ENCODE measurements at places on chromosomes 6 and 20.

GRCh38 chr6:18036781-18037180, 49.3 kb upstream of the KIF13A start:
- DNase-seq, result no peak

- no peak for DNase-seq
Measured at GRCh38 chr6:85672623-85673022, 29.9 kb upstream of the SYNCRIP start.

GRCh38 chr6:143270026-143270425, 180.5 kb downstream of the ADAT2 start:
- DNase-seq, result no peak

DNA sequence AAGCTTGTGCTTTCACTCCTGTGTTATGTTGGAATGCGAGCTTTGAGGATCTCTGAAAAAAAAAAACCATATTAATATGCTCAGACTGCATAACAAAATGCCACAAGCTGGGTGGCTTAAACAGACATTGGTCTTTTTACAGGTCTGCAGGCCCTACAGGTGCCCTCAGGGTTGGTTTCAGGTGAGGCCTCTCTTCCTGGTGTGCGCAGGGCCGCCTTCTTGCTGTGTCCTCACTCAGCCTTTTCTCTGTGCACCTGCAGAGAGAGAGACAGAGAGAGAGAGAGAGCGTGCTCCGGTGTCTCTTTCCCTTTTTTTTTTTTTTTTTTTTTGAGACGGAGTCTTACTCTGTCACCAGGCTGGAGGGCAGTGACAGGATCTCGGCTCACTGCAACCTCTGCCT, 114.1 kb upstream of the SNX9 start:
- no peak for DNase-seq

DNA sequence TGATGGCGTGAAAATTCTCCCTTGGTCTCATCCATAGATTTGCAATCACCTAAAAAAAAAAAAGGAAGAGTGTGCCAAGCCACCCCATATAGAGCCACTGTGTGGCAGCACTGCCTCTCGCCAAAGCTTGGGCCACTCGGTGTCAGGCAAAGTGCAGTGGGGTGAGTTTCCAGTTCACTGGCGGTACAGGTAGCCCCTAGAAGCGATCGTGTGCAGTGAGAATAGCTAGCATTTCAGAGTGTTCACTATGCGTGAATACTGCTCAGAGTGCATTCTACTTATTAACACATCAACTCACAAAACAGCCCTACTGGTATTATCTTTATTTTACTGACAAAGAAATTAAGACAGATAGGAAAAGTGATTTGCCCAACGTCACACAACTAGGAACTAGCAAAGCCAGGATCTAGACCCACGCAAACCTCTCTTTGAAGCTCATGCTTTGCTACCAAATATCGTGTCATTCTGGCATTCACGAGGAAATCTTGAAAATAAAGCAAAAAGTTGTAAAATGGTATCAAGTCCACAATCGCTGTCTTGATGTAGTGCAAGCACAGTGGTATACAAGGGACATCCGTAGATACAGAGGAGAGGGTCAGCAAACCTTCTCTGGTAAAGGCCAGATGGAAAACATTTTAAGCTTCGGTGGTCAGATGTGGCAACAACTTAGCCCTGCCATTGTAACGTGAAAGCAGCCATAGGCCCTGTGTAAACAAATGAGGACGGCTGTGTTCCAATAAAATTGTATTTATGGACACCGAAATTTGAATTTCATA, 10.4 kb upstream of the GCNT2 start:
- peak; percentile 73 for DNase-seq

- peak; percentile 92 for DNase-seq
Measured at GRCh38 chr6:28923318-28924102, at the start of gene TRIM27. TSS of gene TRIM27 (minus strand) at chr6:28923985. CDS start at chr6:28923632, 353 bp downstream.

GRCh38 chr6:62998022-62998421, 213.2 kb upstream of the FKBP1C start:
- no peak for DNase-seq

- DNase-seq, result no peak
Measured at GRCh38 chr6:133899556-133899955, 10.6 kb downstream of the TCF21 start.

DNA sequence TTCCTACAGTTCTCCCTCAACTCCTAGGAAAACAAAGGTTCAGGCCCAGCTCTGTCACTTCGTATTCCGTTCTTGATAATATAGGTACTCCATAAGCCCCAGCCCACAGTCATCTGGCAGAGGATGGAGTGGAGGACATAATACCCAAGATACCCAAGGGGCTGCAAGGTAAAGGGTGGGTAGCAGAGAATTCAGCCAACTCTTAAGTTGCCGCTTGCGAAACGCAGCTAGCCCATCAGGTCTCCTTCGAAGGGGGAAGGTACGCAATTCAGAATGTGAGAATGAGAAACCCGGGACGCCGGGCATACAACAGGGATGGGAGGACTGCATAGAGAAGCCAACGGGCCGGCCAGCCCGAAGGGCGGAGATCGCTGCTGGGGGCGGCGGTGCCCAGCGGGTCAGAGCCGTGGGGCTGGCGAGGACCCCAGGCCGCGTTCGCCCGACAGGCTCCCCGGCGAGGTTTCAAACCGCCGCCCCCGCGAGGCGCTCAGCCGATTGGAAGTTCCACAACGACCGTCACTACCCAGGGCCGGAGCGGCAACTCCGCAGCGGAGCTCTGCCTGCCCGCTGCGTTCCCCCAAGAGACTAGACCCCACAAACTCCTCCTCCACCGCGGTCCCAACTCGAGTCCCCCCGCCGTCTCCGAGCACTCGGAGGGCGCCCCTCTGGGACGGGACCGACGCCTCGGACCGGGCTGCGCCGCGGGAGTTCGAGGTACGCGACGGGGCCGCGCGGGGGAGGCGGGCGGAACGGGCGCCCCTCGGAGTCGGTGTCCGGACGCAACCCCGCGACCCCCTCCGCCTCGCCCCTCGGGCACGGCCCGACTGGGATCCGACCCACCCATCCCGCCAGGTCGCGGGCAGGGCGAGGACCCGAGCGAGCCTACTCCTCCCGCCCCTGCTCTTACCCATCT, 911 bp downstream of the CDK19 start:
- peak; percentile 61 for DNase-seq

- no peak for DNase-seq
Measured at GRCh38 chr20:46272389-46273047, 35.8 kb downstream of the CDH22 start.

GRCh38 chr6:47308552-47309290, 984 bp downstream of the TNFRSF21 start:
- peak; percentile 22 for DNase-seq

DNA sequence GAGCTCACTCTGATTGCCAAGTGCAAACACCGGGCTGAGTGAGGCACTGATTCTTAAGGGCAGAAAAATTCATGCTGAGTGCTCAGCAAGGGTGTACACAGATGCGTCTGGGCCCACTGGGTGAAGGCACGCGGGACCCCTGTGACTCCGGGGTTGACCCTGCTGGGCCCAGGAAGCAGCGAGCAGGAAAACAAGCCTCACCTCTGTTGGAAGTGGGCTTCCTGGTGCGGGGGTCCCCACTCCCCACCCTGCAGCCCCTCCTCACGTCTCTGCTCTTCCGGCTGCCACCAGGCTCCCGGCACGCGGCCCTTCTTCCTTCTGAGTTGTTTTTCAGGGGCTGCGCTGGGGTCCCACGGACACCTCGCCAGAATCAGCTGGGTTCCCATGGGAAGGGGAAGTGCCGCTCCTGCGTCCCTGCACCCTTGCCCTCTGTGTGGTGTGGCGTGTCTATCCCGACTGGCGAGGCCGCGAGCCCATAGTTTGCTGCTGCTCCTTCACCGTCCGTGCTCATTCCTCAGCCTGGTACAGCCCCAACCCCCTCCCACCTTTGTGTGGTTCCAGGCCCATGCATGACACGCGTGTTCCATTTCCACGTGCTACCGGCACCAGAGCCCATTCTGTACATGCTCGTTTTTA, 80.6 kb upstream of the BHLHE23 start:
- peak; percentile 4 for DNase-seq

GRCh38 chr6:32854376-32855178, 585 bp downstream of the PSMB9 start:
- peak; percentile 66 for DNase-seq

DNA sequence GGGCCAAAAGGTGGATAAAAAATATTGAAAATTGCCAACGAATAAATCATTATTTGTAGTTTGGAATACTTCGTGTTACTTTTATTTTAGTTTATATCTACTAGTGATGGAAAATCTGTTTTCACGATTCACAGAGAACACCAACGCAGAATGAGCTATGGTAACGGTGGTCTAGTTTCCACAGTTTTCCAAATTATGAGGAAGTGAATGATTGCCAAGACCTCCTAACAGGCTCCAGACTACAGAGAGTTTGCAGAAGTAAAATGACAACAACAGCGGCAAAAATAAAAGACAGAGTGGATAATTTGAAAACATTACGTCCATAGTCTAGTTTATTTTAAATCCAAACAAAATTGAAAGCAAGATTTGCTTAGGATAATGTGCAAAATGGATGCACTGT, 57.0 kb upstream of the AIG1 start:
- no peak for DNase-seq

DNA sequence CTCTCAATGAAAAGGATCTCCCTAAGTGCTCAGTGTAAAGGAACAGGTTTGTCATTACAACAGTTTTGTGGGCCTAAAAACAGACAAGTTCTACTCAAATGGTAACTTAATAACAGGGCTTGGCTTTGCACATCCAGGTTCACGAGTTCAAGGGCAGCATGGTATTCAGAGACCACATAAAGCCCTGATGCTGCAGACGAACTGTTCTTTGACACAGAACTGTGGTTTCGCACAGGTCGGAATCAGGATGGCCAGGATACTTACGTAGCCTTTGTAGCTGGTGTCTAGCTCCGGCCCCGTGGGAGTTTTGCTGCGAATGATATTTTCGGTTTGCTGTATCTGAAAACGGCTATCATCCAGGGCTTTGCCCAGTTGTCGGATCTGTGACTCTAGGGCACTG, 335.9 kb downstream of the ESR1 start:
- DNase-seq, result no peak

GRCh38 chr20:38680500-38681306, 43.6 kb upstream of the SLC32A1 start:
- no peak for DNase-seq

GRCh38 chr6:106890447-106890846, 84.1 kb downstream of the CD24 start:
- DNase-seq, result no peak

- DNase-seq, result peak; percentile 5
Measured at GRCh38 chr20:58712806-58713731, 20.5 kb downstream of the NPEPL1 start.

DNA sequence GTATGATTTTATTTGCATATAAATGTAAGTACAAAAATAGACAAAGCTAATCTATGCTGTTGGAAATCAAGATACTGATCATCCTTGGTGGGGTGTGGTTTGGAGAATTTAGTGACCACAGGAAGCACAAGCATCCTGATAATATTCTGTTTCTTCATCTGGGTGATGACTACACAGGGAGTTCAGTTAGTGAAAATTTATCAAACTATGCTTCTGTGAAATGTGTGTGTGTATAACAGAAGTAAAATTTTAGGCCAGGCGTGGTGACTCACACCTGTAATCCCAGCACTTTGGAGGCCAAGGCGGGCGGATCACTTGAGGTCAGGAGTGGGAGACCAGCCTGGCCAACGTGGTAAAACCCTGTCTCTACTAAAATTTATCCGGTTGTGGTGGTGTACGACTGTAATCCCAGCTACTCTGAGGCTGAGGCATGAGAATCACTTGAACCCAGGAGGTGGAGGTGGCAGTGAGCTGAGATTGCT, 20.6 kb downstream of the ENPP3 start:
- DNase-seq, result no peak

DNA sequence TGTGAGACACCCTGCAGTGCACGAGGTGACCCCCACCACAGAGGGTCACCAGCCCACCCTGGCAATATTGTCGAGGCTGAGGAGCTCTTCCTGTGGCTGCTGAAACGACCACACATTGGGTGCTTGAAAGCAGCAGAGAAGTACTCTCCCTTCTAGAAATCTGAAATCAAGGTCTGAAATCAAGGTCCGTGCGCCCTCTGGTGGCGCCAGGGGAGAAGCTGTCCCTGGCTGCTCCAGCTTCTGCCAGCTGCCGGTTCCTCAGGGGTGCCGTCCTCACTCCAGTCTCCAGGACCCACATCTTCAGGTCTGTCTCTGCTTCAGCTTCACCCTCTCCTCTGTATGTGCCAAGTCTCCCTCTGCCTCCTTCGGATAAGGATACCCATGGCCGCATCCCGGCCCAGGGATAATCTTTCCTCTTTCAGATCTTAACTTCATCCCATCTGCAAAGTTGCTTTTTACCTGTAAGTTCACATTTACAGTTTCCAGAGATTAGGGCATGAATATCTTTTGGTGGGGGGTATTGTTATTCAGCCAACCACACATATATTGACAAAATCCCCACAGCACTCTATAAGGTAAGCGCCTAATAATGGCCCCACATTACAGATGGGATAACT, 108.3 kb upstream of the PHACTR3 start:
- DNase-seq, result peak; percentile 68

GRCh38 chr20:63578224-63579016, 4.4 kb upstream of the HELZ2 start:
- DNase-seq, result no peak

GRCh38 chr6:114240796-114241195, 102.0 kb downstream of the HS3ST5 start:
- no peak for DNase-seq

DNA sequence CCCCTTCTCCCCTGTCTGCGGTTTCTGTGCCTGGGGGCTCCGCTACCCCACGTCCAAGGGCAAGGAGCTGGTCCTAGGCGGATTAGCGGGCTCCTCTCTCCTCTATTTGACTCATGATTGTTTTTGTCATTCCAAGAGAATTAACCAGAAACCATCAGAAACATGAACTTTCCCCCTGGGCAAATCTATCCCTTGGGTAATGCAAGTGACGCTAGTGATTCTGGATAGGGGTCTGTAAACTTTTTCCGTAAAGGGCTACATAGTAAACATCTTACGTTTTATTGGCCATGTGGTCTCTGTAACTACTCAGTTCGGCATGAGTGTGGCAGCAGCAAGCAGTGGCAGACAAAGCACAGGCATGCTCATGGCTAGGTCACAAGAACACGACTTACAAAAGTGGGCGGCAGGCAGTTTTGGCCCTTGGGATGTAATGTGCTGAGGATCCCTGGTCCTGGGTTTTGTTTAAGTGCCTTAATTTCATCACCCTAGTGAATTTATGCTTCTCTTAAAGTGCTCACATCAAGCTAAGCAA, 654 bp downstream of the CST11 start:
- DNase-seq, result no peak

DNA sequence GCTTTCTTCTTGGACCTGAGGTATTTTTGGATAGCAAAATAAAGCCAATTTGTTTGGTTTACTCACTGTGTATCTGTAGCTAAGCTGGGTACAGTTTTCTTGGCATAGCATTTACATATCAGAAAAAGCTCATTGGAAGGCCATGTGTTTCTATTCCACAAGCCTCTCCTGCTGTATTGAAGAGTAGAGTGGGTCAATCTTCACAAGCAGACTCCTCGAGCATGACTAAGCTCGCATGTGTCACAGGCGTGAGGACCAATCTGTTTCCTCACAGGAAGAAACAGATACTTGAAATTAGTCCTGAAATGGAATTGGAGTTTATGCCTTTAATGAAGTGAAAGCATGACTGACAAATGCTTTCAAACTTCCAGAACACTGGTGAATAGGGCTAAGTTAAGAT, 1279.0 kb upstream of the MAP3K7 start:
- no peak for DNase-seq

Measured in transverse colon (tissue), 4 donors.